Fibroblast of skin of scalp (primary cell): ENCODE measurements at places on chromosomes 16 and 17.

DNA sequence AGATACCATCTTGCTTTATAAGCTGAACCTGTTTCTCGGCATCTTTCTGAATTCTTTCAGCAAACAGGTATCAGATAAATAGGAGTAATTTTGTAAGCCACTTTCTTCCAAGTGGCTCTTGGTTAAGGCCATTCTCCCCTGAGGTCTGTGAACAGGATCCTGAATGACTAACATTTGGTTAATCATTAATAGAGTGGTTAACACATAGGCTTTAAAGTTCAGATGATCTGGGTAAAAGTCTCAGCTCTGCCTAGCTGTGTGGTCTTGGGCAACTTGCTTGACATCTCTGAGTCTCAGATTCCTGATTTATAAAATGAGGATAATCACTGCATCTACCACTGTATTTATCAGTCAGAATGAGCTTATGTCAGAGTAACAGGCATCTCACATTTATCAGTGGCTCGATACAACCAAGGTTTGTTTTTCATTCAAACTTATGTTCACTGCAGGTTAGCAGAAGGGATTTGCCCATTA is 44.4 kb upstream of the ANKFN1 start:
- no peak for DNase-seq

GRCh38 chr17:2687074-2687418 is 24.5 kb downstream of the CLUH start:
- DNase-seq: no peak

GRCh38 chr16:48617711-48618148 is 7.8 kb upstream of the N4BP1 start:
- DNase-seq: peak; percentile 83

- DNase-seq: peak; percentile 94
Measured at GRCh38 chr17:58338841-58339754, 10.5 kb upstream of the TSPOAP1 start.
